ENCODE measurements at places on chromosomes 7 and 10. TPM values are rescaled to one million over a fixed set of nuclear protein-coding genes. Genes with fewer than 3 reads are reported as not detected.

CCAR1 gene
- total RNA-seq, result 113 TPM

ENO4 gene
- total RNA-seq, result 0.26 TPM

PALD1 gene
- total RNA-seq, result 21.6 TPM

GIMAP8 gene
- not detected for total RNA-seq

AGAP3 gene
- total RNA-seq, result 97.7 TPM

GALNT17 gene
- 43.2 TPM for total RNA-seq

All from H9 (cell line).